Stimulated activated CD4-positive, alpha-beta T cell treated with anti-CD3 and anti-CD28 coated beads, Interleukin-4, amount 100 ng/mL, for 1 hour (primary cell): ENCODE measurements at places on chromosomes 5 and 9.

DNA sequence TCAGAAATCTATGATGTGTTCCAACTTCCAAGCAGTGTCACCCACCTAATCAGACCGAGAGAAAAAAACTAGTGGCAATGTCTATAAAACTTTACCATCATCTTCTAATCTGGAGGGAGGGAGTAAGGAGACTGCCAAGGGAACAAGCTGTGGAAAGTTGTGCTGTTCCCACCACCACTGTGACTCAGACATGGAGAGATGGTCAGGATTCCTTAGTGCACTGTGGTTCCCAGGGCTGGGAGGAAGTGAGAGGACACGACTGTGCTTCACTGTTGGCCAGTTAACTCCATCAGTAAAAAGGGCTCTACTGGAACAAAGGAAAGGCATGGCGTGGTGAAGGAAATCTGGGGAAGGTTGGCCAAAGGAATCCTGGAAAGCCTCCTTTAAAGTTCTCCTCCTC, 18.8 kb downstream of the TICAM2 start:
- DNase-seq: no peak

DNA sequence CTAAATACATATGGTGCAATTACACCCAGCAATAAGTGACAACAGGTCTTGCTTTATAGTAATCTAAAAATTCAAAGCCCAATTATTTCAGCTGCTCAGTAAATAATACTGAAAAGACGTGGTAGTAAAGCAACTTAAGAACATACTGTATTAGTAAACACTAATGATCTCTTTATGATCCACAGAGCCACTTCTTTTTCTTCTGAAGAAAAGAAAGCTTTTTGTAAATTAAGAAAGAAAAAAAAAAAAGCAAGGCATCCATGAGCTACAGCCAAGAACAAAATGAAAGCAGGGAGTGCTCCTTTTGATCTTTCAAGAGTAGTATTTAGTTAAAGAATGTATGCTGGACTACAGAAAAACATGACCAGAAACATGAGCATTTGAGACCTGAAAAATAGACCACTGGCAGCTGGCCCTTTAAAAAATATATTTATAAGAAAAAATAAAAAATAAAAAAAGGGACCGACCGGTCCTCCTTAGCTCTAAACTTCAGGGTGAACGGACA, 348.7 kb downstream of the GLIS3 start:
- DNase-seq: no peak

DNA sequence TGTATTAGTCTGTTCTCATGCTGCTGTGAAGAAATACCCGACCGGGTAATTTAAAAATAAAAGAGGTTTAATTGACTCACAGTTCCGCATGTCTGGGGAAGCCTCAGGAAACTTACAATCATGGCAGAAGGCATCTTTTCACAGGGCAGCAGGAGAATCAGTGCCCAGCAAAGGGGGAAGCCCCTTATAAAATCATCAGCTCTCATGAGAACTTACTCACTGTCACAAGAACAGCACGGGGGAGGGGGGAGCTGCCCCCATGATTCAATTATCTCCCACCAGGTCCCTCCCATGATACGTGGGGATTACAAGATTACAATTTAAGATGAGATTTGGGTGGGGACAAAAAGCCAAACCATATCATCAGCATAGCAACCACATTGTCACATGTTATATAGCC, 102.5 kb downstream of the GPBP1 start:
- no peak for DNase-seq

GRCh38 chr9:89448381-89448780, 49.5 kb downstream of the SEMA4D start:
- DNase-seq: peak; percentile 54

GRCh38 chr5:119218830-119219782, 136.7 kb upstream of the TNFAIP8 start:
- no peak for DNase-seq

DNA sequence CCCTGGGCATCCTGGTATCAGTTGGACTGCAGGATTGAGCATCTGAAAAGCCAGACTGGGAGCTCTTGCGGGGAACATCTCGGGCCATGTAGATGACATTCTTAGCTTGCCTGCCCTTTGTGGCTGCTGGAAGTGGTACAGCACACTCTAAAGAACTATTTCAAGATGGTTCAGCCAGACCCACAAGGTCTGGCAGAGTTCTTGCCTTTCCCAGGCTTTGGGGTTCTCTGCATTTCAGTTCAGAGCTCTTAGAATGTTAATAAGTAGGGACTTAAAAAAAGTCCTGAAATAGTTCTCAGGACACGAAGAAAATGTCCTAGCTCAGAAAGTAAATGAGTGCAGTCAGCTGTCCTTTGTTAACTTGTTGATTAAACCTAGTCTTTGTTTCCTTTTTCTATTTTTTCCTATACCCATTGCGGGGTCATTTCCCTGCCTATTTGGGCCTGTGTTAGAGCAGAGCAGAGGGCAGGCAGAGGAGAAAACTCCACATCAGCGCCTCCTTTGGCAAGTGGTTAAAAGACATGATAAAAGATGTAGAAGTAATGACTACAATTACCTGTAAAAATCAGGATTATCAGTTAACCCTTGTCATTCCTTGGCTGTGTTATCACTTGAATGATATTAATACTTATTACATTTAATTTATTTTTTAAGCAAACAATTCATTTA, 291.5 kb downstream of the ZSWIM6 start:
- DNase-seq: no peak

- DNase-seq: no peak
Observed at GRCh38 chr9:133304158-133304470, 29.1 kb upstream of the ABO start.

DNA sequence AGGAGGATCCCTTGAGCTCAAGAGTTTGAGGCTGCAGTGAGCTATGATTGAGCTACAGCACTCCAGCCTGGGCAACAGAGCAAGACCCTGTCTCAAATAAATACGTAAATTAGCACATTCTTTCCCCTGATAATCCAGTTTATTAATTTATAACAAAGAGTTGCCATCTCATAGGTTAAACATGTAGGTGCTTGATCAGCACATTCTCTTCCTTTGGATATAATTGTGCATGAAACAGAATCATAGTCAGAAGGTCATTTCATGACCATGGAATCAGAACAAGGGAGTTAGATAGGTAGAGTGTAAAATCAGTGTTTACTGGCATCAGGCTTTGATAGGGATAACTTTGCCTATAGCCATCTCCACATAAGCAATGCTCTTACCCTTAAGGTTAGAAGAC, 43.0 kb upstream of the KIAA1958 start:
- no peak for DNase-seq

- DNase-seq: no peak
Observed at GRCh38 chr9:18717759-18718158, 243.8 kb downstream of the ADAMTSL1 start.

GRCh38 chr5:42648915-42649314, 107.7 kb upstream of the CCDC152 start:
- no peak for DNase-seq

DNA sequence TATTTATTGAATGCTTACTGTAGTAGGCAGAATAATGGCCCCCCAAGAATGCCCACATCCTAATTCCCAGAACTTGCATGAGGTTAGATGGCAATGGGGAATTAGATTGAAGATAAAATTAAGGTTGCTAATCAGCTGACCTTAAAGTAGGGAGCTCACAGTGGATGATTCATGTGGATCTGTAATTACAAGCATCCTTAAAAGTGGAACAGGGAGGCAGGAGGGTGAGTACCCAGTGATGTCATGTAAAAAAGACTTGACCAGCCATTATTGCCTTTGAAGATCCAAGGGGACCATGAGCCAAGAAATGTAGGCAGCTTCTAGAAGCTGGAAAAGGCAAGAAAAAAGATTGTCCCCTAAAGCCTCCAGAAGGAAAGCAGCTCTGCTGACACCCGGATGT, 71.4 kb downstream of the GABBR2 start:
- no peak for DNase-seq

DNA sequence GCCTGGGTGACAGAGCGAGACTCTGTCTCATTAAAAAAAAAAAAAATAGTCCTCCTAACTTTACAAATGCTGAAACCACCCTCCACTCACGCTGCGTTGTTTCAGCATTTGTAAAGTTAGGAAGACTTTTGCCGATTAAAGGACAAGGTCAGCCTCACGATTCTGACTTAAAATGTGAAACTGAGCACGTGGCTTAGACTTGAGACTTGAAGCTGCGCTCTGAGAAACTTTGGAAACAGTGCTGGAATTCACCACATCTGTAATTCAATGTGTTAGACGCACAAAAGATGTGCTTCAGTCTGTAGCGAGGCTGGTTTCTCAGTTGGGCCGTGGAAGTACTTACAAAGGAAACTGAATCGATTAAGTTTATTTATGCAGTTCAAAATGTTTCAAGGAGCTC, 25.0 kb upstream of the LAMC3 start:
- no peak for DNase-seq

DNA sequence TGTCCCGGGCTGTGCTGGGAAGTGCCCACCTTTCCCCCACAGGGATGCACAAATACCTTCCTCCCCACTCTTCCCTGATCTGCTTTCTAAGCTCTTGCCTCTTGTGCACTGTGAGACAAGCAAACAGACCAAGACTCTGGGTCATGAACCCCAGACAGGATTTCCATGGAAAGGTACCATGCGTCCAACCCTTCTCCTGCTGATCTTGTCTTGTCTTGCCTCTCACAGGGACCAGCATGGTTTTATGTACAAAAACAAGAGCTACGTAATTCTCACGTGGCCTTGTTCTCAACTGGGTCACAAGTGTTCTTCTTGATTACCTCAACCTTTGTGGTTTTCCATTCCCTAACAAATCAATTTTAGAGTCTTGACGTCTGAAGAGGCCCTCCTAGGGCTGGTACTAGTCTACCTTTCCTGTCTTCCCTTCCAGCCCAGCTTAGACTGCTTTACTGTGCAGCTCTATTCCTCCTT, 176.5 kb upstream of the MAP3K1 start:
- DNase-seq: no peak

DNA sequence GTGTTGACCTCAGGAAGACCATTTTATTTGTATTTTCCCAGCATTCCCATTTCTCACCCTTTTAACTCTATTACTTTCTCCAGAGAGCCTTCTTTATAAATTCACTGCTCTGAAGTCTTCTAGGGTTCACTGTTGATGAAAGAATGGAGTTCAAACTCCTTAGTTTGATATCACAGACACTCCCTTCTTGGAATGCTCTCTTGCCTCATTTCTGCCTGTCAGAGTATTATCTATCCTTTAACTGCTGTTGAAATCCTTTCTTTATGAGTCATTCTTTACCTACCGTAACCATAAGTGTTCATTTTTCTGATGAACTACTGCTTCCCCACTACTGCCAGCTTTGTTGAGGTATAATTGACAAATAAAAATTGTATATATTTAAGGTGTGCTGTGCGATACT, 4.3 kb downstream of the RIC1 start:
- no peak for DNase-seq

- DNase-seq: no peak
Observed at GRCh38 chr5:173094012-173094661, 38.0 kb downstream of the CREBRF start.

DNA sequence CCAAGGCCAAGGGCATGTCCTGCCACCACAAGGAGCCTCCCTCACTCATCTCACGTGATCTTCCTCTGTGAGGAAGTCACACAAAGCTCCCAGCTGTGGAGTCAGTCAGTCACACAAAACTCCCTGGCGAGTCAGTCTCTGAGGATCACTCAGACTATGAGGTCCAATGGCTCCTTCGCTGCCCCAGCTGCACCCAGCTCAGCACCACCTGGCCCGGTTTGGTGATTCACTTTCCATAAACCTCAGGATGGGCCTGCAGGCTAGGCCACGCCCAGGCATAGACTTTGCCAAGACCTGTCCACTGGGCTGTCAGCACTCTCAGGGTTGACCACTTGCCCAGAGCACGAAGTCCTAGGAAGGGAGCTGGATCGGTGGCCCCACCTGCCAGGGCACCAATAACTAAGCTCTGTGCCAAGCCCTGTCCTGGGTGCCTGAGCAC, 233.8 kb downstream of the HSPA4 start:
- no peak for DNase-seq

- no peak for DNase-seq
Observed at GRCh38 chr9:8564960-8565359, 765.4 kb upstream of the DMAC1 start.

DNA sequence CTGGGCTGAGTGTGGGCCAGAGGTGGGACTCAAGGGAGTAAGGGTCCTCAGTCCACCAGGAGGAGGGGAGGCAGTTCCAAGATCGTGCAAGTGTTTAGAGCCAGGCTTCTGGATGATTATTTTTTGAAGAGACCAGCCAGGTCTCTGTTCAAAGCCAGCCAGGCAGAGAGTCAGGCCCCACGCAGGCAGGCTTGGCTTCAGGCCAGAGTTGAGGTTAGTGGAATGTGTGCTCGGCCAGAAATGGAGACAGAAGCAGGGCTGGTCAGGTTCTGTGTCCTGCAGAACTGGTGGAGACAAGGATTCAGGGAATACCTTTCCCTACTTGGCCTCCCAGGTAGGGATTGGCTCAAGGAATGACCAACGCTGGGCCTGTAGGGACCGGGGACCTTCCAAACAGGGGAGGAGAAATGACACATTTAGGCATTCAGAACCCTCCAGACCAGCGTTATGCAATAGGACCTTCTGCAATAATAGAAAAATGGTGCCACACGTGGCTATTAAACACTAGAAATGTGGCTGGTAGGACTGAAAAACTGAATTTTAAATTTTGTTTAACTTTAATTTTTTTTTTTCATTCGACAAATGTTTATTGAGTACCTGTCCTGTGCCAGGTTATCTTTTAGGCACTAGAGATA, 106.2 kb downstream of the CMYA5 start:
- DNase-seq: no peak

GRCh38 chr5:138035605-138036537, 3.0 kb upstream of the FAM13B start:
- DNase-seq: peak; percentile 40

DNA sequence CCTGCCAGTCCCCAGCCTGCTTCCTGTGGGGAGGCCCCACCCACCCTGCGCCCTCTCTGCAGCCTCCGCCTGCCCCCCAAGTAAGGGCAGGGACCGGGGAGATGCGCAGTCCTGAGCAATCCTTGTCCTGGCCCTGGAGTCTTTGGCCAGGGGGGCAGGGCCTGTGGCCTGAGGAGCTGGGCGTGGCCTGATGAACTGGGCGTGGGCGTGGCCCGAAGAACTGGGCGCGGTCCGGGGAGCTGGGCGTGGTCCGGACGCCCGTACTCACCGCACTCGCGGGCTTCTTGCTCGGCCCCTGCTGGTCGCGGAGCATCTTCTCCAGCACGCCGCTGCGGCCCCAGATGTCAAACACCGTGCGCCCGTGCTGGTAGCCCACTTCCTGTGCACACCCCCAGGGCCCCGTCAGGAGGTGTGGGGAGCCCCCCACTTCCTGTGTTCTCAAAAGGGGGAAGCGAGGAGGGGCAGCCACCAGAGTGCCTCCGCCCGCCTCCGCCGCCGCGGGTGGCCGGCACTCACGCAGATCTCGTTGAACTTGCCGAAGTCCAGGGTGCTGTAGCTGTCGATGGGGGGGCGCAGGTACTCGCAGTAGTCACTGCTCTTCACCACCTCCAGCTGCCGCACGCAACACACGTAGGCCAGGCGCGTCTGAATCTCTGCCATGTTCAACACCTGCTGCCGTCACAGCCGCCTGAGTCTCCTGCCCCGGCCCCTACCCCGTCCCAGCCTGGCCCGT, 2.7 kb upstream of the NSMF start:
- peak; percentile 64 for DNase-seq

GRCh38 chr5:124849774-124850173, 103.3 kb upstream of the ZNF608 start:
- no peak for DNase-seq

- DNase-seq: peak; percentile 11
Observed at GRCh38 chr9:97559111-97559514, 57.6 kb downstream of the TMOD1 start.
